ENCODE measurements at places on chromosomes 11 and 22.

- peak; percentile 61 for DNase-seq
Measured at GRCh38 chr11:9251311-9251710, 13.8 kb downstream of the DENND5A start.

DNA sequence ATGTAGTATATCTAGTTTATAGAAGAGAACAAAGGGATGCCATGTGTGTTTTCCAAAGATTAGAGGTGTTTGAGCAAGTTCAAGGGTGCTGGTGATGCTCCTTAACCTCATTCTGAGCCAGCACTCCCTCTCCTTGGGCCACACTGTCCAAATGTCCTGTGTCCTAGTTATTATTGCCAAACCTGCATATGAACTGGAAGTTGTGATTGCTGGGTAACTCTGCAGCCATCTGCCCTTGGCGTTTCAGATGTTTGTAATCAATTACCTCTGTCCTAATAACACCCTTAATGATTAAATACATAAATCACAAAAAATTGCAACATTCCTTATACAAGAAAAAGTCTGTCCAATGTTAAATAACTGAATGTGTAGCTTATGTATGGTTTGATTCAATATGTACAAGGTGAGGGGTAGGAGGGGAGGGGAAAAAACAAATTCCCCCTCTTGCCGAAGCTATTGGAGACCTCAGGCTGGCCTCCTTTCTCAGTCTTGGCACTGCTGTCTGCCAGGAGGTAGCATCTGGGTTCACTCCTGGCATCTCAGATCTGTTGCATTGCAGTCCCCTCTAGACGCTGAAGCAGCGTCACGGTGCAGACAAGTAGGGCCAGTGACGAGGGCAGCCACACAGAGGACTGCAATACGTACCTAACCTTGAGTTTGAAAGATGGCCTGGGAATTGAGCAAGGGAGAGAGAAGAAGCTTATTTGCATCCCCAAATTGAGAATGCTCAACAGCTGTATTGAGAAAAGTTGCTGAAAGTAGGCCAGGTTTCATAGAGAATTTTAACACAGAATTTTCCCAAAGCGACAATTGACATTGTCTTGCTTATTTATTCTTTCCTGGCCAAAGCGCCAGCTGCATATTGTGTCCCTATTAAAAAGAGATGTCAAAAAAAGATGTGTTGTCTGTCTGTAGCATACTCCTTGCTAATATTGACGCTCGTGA lies 89.6 kb upstream of the ARHGAP32 start:
- DNase-seq: no peak

DNA sequence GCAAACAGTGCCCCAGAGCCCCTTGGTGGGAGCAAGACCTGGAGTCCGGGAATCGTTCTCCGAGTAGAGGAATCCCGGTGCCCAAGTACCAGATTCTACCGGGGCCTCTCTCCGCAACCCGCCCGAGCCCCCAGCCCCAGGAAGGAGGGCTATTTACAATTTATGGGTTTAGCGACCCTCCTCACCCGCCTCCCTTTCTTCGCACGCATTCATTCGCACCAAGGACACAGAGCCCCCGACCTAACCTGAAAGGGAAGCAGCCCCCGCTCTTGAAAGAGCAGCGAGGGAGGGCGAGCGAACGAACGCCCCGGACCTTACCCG lies 628 bp downstream of the LRP4 start:
- no peak for DNase-seq

DNA sequence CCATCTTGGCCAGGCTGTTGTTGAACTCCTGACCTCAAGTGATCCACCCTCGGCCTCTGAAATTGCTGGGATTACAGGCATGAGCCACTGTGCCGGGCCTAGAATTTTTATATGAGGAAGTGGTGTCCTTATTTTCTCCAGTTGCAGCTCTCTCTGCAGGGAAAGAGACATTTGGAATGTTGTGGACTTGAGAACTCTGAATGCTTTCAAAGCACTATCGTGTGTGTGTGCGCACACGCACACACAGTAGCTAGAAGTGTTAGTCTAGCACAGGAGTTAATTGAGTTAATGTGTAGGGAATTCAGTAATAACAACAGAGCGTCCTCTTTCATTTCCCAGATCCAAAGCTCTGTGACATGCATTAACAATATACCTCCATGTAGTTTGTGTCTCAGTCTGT lies 164.0 kb upstream of the RASSF10 start:
- no peak for DNase-seq

DNA sequence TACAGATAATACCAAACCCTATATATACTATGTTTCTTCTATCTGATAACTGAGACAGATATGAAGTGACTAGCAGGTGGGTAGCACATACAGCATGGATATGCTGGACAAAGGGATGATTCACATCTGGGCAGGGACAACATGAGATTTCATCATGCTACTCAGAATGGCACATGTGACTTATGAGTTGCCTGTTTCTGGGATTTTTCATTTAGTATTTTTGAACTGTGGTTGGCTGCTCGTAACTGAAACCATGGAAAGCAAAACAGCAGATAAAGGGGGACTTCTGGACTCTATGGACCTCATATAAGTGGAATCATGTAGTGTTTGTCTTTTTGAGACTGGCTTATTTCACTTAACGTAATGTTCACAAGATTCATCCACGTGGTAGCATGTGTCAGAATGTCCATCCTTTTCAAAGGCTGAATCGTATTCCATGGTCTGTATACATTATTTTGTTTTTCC lies 883.0 kb downstream of the TBC1D22A start:
- no peak for DNase-seq
